SJCRH30 (cell line): ENCODE measurements at places on chromosomes 3 and 15.

DNA sequence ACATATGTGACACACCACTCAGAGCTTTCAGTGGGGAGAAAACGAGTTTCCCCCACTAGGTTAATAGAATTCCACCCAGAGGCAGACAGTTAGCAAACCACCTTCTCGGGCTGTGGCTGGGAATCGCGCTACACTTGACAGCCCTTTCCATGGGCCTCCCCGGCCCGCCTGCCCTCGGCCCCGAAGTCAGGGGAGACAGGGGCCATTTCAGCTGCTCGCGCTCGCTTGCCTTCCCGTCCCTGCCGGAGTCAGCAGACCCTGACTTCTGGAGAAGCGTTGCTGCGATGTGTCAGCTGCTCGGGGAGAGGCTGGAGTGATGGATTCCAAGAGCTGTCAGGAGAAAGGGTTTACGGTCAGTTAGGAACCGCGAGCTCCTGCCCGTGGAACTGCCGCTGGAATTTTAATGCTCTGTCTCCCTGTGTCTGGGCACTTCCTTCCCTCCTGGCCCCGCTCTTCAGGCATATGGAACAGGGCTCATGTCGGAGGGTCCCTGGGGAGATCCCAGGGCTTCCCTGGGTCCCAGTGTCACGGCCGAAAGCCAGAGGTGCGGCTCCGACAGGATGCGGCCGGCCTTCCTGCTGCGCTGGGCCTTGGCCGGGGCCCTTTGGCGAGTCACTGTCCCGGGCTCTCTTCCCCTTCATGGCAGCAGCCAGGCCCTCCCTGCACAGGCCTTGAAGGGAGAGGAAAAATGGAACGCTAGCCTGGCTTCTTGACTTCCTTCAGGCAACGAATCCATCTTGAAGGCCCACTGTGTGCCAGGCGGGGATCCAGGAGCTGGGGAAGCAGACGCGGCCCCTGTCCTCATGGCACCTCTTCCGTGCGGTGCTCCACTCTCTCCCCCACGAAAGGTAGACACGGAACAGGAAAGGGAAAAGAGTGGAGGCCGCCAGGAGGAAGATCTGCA lies 38.4 kb upstream of the VPS8 start:
- DNase-seq = peak; percentile 64

GRCh38 chr3:81872566-81872965 lies 111.1 kb upstream of the GBE1 start:
- no peak for DNase-seq

GRCh38 chr3:98784666-98785600 lies 21.8 kb downstream of the ST3GAL6 start:
- DNase-seq = no peak

DNA sequence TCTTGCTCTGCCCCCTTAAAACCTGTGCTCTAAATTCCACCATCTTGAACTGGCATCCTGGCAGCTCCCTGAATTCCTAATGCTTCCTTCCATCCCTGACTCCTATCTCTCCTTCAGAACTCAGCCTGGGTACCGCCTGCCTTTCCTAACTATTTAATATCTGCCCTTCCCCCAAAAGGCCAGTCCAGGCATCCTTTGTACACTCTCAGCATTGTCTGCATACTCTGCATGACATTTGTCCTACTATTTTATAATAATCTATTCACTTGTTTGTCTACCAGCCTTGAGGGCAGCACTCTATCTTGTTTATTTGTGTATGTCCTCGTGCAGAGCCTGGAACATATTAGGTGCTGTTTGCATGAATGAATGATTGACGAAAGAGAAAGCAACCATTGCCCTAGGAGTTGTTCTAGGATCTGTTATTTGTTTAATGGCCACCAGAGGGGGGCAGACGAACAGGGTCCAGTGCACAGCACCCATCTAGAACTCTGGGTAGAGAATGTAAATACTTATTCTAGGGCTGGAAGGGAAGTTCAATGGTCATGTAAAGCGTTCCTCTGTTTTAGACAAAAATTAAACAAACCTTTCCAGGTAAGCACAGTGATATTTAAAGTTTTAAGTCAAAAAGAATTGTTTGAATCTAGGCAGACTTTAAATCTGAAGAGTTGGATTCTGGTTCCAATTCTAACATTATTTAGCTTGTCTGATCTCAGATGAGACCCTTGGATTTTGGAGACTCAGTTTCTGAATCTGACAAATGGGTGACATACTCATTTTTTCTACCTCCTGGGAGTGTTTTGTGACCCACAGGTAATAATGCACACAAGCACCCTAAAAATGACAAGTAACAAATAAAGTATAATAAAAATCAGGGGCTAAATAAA lies 125.8 kb upstream of the GALNT15 start:
- peak; percentile 33 for DNase-seq

GRCh38 chr15:65690778-65691177 lies 69.0 kb downstream of the SLC24A1 start:
- DNase-seq = no peak

DNA sequence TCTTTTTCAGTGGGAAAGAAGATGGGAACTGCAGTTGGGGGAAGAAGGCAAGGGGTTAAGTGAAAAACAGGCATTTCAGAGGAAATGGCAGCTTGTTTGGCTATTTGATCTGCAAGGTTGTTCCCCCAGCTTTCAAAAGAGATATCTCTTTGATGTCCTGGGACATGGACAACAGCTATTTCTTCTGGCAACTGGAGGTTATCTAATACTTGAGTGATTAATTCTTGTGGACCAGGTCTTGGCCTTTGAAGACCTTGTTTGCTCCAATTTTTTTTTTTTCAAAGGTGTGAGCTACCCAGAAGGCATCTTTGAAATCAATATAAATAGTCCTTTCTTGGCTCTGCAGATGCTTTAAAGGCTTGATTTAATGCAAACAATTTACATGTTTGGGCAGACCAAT lies 51.5 kb downstream of the KATNBL1 start:
- DNase-seq = no peak

DNA sequence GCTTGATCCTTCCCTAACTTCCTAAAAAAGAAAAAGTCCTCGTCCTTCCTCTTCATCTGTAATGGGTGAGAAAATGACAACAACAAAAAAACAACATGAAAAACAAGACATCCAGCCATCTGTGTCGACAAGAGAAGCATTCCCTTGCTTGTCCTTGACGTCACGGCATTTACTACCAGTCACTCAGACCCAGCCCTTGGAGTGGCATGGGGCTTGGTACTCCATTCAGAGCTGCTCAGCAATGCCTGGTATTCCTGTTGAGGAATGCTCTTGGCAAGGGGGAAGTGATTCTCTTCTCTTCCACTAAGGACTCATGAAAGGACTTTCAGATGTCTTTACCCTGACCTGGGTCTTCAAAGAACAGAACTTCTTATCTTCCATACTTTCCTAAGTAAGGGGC lies 339.7 kb upstream of the RASGRP1 start:
- DNase-seq = no peak

- DNase-seq = no peak
These were observed 91.5 kb upstream of the PROK2 start for GRCh38 chr3:71876135-71877105.

DNA sequence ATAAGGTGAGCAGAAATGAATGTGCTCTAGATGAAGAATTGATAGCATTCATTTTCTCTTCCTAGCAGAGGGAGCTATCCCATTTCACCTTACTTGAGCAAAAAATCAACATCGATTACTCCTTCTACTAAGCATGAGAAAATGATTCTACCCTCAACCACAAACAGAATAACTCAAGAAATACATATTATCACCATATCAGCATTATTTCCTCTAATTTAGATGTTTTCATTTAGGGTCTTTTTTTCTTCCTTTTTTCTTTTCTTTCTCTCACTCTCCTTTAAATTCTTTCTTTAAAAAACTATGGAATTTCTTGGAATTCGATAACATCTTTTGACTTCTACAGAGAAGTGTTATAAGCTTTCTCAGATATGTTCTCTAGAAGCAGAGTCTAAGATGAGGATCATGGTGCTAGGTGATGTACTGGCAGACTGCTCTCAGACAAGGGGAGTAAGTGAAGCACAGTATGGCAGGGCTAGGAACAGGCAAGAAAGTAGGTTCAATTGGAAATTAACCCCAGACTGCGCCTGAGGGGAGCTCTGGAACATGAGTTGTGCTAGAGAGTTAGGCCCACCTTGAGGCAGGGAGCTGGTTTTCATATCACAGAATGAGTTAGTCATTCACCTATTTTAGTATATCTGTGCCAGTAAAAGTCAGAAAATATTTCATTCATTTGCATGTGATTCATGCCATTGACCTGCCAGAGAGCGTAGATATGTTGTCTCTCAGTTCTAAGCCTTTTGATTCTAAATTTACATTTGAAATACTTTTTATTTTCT lies 279.2 kb upstream of the KCNH8 start:
- DNase-seq = no peak

GRCh38 chr3:15974647-15975046 lies 176.9 kb upstream of the ANKRD28 start:
- DNase-seq = peak; percentile 26

GRCh38 chr3:124639406-124640237 lies 90.6 kb upstream of the UMPS start:
- DNase-seq = no peak

GRCh38 chr3:48960841-48961413 lies 29.1 kb upstream of the P4HTM start:
- DNase-seq = no peak

DNA sequence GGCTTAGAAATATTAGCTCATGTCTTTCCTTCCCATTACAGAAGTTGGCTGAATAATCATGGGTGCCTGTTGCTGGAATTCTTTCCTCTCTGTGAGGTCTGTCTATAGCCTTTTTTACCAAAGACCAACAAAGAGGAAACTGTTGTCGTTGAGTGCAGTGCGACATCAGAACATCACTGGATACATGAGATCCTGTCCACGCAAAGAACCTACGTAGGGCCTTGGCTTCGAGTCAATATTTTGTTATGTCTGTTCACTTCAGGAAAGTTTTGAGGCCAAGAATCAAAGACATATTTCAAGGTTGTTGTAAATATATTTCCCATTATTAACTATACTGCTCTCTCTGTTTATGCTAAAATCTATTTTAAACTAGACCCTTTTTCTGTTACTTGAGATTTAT lies 101.5 kb upstream of the IL12A start:
- no peak for DNase-seq

DNA sequence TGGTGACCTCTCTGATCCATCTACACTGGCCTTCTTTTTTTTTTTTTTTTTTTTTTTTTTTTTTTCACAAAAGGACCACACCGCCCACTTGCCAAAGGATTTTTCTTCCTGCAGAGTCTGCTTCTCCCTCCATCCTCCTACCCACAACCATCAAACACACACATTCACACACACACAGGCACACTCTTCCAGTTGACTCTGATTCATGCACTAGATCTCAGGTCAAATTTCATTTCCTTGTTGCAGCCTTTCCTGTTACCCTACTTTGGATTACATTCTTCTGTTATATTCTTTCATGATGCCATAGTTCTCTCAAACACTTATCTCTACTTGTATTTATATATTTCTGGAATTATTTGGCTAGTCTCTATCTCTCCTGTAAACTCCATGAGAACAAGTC lies 133.9 kb downstream of the STAC start:
- DNase-seq = no peak

DNA sequence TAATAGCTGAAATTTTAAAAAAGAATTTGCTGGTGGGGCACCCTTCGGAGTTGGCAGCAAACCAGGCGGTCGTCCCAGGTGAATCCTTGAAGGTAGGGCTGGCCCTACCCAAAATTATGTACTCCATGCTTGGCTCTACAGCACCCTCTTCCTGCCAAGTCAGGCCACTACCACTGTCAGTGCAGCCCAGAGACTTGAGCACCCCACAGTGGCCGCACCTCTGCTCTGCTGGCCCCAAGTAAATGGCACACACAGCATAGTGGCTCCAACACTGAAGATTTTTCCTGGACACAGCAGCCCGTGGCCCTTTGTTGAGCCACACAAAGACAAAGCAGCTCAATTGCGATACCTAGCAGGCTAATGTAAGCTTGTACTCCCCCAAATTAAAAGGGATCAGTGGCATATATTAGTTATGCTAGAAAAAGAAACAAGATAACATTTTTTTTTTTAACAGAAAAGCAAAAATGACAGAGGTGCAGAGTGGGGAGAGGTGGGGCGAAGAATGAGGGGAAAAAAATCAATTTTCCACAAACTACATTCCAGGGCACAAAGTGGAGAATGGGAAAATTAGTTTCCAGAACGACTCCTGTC lies 250.5 kb downstream of the UACA start:
- DNase-seq = peak; percentile 90

DNA sequence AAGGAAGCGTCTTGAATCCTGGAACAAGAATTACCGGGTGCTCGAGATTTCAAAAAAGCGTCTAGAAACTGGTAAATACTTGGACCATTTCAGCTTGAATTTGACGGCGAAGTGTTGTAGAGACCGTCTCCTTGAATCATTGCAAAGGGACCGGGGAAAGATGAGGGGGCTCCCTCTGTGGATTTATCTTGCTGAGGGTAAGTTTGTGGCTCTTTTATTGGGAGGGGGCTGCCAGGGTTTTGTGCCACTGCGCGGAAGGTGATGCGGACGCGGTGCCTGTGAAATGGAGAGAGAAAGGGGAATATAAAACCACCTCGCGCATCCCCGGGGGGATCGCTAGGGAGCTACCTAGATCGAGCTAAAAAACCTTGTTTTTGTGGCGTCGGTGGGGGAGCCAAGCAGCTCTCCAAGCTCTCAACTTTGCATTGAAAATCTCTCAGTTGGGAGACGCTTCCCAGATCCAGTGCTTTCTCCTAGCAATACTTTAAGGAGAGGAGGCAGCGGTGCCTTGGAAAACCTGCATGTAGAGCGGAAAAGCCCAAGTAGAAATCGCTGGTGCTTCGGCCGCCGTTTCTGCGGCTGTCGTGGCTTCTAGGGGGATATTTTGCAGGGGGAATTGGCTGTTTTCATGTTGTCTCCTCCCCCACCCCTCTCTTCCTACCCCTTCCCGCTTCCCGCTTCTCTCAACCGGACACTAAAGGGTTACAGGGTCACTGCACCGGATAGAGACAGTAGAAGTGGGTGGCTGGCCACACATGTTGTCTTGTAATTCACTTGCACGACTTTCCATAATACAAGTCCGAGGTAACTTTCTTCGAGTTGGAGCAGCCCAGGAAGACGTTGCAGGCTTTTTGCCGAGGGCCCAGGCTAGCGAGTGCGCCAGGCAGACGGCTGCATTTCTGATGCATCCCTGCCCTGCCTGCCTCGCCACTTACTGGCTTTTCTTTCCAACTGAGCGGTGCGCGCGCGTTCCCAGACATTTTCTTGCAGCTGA lies 187.6 kb downstream of the NLGN1 start:
- peak; percentile 61 for DNase-seq

DNA sequence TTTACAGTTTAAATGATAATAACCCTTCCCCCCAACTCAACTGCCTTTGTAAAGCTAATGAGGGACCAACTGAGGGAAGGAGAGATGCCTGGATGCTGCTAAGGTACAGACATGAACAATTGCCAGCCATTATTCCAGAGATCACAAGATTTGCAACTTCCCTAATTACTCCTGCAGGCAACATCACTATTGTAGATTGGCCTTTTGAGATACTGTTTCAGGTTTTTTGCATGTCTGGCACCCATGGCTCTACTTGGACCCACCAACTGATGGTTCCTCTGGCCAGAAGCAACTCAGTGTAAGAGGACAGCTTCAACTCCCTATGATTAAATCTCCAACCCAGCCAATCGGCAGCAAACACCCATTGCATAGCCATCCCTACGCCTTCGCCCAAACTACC lies 478.7 kb downstream of the FHIT start:
- no peak for DNase-seq

GRCh38 chr3:57464011-57464410 lies 80.1 kb downstream of the DNAH12 start:
- no peak for DNase-seq

- no peak for DNase-seq
These were observed 101.5 kb downstream of the PGPEP1L start for GRCh38 chr15:98905963-98906711.

GRCh38 chr3:167780214-167780883 lies 44.8 kb downstream of the SERPINI1 start:
- no peak for DNase-seq
